CD4-positive, alpha-beta T cell treated with Interleukin-2 at 100 ng/mL for 4 hours (primary cell): ENCODE measurements at places on chromosomes 5 and 9.

GRCh38 chr5:130116462-130116861 lies 212.2 kb downstream of the CHSY3 start:
- no peak for DNase-seq

GRCh38 chr5:142320851-142321560 lies 3.8 kb downstream of the SPRY4 start:
- DNase-seq = no peak

DNA sequence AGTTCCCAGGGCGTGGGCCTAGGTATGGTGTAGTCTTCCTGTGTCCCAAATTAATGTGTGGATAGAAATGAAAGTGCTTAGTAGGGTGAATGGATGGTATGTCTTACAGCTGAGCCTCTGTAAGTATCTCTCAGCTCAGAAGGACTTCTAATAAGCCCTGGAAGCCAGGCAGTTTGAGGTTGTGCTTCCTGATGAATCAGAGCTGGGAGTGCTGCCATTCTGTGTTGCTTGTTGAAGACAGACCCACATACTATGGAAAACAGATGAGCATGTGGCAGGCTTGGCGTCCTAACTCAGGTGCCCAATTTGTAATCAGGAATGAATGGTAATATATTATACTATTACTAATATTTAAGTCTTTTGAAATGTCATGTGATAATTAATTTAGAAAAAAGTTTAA lies 69.8 kb downstream of the CMYA5 start:
- DNase-seq = no peak

DNA sequence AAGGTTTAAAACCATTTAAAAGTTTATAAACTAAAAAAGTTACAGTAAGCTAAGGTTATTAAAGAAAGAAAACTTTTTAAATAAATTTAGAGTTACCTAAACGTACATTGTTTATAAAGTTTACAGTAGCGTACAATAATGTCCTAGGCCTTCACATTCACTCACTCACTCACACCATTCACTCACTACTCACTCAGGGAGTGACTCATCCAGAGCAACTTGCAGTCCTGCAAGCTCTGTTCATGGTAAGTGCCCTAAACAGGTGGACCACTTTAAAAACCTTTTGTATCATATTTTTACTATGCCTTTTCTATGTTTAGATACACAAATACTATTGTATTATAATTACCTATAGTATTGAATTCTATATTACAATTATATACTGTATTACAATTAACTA lies 190.8 kb upstream of the RASA1 start:
- no peak for DNase-seq

DNA sequence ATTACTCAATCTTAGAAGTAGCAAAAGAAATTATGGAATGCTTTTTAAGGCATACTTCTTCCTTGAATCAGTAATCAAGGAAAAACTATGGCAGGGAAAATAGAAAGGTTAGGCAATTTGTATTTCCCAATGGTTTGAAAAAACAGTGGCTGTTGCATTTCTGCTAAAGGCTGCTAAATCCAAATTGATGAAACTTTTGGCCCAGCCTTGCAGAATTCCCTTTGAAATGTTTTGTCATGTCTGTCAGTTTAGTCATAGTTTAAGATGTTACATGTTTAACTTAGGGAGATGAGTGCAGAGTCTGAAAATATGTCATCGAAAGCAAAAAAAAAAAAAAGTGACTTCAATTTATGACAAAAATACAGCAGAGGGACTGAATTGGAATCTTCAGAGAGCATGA lies 878.9 kb upstream of the WWC1 start:
- no peak for DNase-seq

DNA sequence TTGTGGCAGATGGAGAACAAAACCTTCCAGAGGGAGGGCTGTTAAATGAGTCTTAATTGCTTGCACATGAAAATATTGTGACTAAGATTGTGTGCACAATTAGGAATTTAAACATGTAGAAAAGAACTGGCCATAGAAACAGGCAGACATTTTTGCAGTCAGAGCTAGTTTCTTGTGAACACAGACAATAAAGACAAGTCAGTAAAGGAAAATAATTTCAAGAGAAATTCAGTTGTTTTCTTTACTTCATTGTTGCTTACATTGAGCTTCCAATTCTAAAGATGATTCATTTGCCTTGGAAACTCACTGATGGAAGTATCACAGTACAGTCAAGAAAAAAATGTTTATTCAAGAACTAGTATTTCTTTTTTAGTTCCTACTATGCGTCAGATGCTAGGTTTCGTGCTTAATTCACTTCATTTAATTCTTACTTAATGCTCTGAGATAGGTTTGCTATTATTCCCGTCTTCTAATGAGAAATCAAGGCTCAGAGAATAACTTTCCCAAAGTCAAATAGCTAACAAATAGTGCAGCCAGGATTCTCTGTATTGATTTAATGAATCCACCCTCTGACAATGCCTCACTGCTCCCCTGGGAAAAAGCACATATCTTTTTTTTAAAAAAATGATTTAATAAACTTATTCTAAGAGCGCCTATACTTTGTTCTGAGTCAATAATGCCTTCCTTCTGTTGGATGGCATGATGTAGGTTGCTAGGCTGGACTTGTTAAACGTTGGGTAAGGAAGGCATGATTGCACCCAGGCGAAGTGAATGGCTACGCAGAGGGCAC lies 581.4 kb downstream of the RAB3C start:
- no peak for DNase-seq

GRCh38 chr5:166906991-166907713 lies 1384.3 kb upstream of the WWC1 start:
- DNase-seq = no peak

DNA sequence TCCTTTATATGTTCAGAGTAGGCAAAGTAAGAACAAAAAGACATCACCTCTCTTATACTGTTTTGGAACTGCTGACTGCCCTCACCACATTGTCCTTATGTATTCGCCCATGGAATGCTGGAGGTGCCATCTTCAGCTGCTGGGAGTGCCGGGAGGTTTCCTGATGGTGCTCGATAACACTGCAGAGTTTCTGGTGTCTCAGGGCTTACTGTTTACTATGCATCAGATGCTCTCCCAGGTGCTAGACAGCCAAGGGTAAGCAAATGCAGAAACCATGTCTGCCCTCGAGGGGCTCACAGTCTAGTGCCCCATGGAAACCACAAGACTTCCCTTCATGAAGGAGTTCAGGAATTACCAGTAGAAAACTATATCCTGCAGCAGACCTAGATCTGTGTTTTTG lies 70.1 kb upstream of the SMIM23 start:
- no peak for DNase-seq

DNA sequence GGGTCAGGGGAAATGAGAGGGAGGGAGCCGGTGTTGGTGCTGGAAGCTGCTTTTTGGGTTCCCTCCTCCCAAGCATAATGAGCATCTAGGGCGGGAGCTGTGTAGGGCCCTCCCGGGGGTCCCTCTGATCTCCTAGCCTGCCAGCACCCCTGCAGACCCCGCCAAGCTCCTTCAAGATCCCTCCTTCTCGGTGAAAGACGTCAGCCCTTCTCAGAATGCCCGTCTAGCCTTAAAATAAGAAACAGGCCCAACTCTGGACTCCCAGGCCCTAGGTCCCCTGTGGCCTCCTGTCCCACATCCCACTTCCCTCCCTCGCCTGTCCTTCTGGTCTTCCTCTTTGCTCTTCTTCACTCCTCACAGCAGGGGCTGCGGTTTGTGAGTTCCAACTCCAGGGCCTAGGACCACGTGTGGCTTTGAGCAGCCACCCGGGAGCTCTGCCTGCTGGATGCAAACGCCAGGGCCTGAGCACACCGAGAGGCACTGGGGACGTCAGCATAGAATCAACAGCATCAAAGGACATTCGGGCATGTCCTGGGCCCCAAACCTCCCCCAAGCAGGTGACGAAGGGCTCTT lies 8.8 kb upstream of the SCGB3A1 start:
- DNase-seq = no peak

DNA sequence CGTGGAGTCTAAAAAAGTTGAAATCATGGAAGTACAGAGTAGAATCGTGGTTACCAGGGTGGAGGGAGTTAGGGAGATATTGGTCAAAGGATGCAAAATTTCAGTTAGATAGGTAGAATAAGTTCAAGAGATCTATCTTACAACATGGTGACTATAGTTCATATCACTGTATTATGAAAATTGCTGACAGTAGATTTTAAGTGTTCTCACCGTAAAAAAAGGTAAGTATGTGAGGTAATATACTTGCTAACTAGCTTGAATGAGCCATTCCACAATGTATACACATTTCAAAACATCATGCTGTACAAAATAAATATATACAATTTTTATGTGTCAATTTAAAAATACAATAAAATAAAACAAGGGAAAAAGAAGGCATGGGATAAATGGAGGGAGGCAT lies 392.1 kb downstream of the CAAP1 start:
- no peak for DNase-seq

GRCh38 chr5:173727839-173728778 lies 111.7 kb upstream of the BOD1 start:
- no peak for DNase-seq

- no peak for DNase-seq
Observed at GRCh38 chr5:175493726-175494125, 15.4 kb downstream of the SFXN1 start.

- DNase-seq = no peak
Observed at GRCh38 chr9:131660466-131661405, 79.1 kb downstream of the RAPGEF1 start.

GRCh38 chr5:84343171-84343570 lies 41.5 kb downstream of the EDIL3 start:
- DNase-seq = no peak

- no peak for DNase-seq
Observed at GRCh38 chr5:177040814-177041420, 18.4 kb downstream of the ZNF346 start.

GRCh38 chr9:36832164-36832795 lies 201.8 kb downstream of the PAX5 start:
- DNase-seq = no peak

DNA sequence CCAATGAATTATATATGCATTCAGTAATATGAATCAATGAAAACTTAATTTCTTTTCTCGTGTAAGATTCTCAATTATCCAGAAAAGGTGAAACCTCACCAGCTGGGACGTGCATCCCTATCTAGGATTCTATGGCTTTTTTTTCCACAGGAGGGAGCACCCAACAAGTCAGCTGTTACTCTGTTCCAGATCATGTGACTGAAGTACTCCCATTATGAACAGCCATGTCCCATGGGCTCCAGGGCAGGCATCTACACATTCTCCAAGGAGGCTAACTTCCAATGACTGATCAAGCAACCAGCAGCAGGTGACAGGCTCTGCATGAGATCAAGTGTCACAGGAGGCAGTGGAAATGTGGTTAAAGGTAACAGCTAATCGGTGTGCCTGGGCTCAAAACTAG lies 118.8 kb downstream of the ELAVL2 start:
- DNase-seq = no peak
